ENCODE measurements at places on chromosomes 7 and 10.

- no peak for DNase-seq
These were observed 1.8 kb upstream of the OPN1SW start for GRCh38 chr7:128777156-128778123.

- DNase-seq: no peak
These were observed 85.2 kb downstream of the ZRANB1 start for GRCh38 chr10:125026974-125027735.

DNA sequence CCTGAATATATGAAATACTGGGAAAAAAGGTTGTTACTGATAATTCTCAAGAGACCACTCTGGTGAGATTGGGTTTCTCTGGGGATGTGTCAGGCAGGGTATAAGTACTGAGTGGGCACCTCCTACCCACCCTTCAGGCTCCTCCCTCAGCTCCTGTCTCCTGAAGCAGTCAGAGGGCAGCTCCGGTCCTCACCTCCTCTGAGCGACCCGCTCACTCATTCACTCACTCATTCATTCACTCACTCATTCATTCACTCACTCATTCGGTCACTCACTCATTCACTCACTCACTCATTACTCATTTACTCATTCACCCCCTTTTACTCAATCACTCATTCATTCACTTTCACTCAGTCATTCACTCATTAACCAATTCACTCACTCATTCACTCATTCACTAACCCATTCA lies 6.9 kb upstream of the PFKP start:
- DNase-seq: no peak

GRCh38 chr10:28668363-28669226 lies 8.7 kb upstream of the BAMBI start:
- DNase-seq: peak; percentile 9

DNA sequence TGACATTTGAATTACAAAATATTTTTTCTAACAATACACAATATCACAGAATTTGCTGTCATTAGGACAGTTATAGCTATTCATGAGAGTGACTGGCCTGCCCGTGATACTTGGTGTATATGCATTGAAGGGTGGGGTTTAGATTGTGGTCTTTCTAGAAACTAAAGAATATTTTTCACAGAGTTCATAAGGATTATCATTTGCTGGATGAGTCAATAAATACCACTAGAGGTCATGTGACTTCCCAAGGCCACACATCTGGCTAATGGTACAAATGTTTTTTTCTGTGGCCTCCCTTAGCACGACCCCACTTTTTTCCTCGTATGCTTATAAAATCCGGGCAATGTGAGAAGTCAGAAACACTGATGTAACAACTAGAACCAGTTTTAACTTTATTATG lies 5.2 kb downstream of the OPTN start:
- no peak for DNase-seq

DNA sequence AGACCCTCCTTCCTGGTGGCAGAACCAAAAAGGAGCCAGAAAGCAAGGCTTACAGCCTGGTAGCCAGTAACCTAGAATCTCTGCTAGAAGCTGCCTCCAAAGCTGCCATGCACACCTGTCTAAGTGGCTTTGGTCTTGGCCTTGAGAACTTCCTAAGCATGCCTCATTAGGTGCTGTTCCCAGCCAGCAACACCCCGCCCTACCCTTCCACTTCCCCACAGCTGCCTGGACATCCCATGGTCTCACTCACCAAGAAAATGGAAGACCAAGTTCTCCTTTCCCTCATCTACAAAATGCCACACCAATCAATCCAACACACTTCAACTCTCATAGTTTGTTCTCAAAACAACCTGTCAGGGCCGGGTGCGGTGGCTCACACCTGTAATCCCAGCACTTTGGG lies 4.2 kb downstream of the PSAP start:
- DNase-seq: no peak

GRCh38 chr10:101767600-101767945 lies 8.3 kb downstream of the FGF8 start:
- DNase-seq: no peak

GRCh38 chr7:146700015-146700560 lies 583.5 kb downstream of the CNTNAP2 start:
- no peak for DNase-seq

DNA sequence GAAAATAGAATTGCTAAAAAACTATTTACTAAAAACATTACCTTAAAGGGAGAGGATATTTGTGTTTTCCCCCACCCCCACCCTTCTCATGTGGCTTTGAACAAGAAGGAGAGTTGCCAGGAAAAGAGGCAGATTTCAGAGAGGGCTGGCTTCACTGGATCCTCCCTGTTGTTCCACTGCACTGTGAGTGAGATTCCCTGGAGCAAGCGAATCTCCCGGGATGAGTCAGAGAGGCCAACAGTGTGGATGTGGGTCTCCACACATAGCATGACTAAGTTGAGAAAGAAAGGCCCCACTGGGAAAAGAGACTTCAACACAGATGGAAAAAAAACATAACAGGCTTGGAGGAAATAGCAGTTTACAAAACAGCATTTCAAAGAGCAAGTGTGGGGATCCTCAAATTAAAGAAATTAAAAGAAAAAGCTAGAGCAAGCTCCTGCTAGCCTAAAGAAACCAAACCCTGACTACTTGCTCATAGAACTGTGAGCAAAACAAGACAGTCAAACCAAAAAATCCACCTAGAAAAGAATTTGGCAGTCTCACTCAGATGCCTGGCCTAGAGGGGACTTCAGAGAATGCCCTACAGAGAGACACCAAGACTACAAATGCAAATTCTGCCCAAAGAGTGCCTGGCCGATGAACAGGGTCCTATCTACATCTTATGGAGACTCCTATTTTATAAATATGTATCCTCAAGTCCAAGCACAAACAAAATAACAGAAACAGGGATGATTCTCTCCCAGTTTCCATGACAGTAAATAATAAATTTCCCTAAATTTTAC lies 3.4 kb downstream of the CAV1 start:
- no peak for DNase-seq

GRCh38 chr7:13024121-13024674 lies 336.8 kb downstream of the ARL4A start:
- DNase-seq: no peak

DNA sequence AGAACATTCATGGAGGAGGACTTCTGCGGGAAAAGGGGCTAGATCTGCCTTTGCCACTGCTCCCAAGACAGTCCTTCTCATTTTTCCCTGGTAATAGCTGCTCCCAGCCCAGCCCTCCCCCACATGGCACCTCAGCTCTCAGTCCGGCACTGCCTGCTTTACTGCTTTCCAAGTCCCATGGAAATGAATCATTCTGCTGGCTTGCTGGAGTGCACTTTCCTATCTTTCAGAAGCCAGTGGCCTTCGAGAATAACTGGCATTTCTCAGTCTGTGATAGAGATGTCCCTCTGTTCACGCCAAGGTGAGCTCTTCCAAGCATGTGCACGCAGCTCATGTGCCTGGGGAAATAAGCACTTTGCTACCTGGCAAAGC lies 61.4 kb downstream of the SYPL1 start:
- no peak for DNase-seq

DNA sequence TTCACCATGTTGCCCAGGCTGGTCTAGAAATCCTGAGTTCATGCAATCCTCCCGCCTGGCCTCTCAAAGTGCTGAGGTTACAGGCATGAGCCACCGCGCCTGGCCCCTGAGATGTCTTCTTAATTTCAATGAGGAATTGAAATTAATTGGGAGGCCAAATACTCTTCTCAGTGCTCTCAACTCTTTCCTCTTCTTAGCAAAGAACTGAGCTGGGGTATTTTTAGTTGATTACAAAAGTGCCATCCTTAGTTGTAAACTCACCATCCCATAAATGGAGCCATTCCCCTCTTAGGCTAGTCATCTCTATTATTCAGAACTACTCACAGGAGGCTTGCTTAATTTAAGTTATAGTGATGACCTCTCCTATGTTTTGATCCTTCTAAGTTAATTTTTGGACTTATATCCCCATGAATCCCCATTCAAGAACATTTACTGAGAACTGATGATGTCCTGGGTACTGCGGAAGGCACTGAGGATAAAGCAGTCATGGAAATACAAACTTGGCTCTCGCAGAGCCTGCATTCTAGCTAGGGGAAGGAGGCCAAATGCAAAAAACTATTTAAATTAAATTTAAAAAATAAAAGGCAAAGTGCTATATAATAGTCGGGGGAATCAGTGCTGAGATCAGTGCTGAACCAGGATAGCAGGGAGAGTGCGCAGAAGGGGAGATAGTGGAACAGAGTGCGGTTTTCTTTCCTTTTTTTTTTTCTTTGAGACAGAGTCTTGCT lies 145.3 kb downstream of the SFMBT2 start:
- no peak for DNase-seq

DNA sequence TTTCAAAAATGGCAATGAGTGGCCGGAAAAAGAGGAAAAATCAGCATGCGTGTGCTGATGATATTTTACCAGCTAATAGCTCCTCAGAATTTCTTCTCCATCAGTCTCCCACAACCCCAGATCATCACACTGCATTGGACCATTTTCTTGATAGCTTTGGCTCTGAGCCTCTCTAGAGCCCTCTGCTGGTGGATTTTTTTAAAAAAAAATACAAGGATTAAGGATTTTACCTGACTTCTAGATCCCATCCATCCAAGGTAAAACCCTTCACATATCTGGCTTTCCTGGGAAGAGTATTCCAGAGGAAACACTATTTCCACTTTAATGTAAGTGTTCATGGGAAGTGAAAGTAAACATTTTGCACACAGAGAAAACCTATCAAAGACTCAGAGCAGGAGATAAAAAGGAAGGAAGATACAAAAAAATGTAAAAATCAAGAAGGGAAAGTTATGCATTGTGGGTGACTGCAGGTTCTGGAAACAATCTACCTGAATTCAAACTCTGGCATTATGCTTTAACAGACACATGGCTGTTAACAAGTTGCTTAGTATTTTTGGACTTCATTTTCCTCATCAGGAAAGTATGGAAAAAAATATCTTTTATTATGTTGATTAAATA lies 380.9 kb downstream of the LRRTM3 start:
- DNase-seq: no peak

- DNase-seq: no peak
These were observed 133.0 kb upstream of the NEBL start for GRCh38 chr10:21030091-21030490.

- DNase-seq: no peak
These were observed 79.3 kb upstream of the NANOS1 start for GRCh38 chr10:118950190-118950680.

DNA sequence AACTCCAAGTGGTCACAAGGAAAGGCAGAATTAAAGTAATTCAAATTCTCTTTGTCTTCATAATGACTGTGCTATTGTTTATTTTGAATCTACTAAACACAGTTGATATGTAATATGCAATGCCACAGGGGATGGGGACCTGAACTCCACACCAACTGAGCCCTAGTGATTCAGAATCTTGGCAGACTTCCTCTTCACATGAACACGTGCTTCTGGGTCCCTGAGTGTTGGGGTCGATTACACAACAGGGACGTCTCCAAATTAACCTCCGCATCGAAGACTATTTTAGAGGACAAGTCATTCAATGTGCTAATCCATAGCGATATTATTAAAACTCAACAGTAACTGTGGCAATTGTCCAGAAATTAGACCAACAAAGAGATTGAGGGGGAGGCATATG lies 95.3 kb upstream of the CARD11 start:
- no peak for DNase-seq

GRCh38 chr10:75468612-75469005 lies 37.2 kb downstream of the LRMDA start:
- no peak for DNase-seq

DNA sequence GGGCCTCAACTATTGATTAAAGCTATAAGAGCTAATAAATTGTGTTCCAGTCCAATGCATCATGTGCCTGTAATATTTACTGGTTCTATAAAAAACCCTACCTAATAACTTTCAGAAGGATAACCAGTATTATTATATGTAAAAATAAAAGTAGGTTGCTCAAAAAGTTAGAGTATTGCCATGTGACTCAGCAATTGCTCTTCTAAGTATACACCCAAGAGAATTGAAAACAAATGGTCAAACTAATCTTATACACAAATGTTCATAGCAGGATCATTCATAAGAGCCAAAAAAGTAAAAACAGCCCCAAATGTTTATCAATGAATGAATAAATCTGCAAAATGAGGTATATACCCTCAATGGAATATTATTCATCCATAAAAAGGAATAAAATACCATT lies 89.5 kb upstream of the TES start:
- no peak for DNase-seq

DNA sequence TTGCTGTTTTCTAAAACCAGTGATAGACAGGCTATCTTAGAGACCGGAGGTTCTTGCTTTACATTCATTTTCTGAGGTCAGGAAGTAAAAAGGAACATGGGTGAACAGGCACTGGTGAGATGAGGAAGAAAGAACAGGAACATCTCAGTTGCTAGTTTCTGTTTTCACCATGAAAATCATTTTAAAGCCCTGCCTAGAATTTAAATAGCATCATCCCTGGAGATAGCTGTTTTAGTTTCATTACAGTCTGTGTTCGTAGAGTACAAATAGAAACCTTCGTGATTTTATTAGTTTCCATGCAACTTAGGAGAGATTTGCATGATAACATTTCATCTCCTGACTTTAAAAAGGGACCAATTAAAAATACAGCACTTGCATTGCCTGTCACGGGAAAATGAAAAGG lies 14.7 kb downstream of the KCNMA1 start:
- DNase-seq: no peak

- no peak for DNase-seq
These were observed 44.1 kb downstream of the RNF32 start for GRCh38 chr7:156684661-156685060.

DNA sequence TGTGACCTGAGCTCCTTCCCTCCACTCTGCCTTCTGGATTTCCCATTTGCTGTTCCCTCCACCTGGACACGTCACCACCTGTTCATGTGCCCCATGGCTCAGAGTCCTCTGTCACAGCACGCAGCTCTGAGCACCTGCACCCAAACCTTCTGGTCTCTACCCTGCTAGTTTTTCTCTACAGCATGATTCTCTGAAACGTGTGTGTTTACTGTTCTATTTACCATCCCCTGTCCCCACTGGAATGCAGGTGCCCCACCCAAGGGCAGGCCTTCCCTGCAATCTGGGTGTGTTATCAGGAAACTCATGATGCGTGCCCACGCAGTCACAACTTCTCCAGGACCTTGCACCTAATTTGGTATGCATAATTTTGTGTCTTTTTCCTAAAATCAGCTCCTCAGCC lies 284.4 kb upstream of the IGFBP3 start:
- DNase-seq: no peak

DNA sequence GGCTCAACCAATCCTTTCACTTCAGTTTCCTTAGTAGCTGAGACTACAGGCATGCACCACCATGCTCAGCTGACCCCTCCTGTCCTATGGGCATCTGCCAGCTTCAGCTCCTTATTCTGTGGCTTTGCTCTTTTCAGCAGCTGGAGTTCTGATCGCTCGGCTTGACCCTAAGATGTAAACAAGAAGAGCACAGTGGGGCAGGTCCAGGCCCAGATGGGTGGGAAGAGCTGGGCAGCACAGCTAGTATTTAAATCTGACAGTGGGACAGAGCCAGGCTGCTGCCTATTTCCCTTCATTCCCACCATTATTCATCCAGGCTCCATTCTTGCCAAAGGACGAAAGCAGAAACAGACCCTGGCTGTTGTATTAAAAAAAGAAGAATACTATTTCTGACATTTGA lies 494.9 kb upstream of the PODXL start:
- DNase-seq: no peak

Data from activated T-cell treated with anti-CD3 and anti-CD28 coated beads for 1 hour (primary cell).